Substantia nigra (tissue), 51 donors: ENCODE measurements at places on chromosomes 4 and X.

DNA sequence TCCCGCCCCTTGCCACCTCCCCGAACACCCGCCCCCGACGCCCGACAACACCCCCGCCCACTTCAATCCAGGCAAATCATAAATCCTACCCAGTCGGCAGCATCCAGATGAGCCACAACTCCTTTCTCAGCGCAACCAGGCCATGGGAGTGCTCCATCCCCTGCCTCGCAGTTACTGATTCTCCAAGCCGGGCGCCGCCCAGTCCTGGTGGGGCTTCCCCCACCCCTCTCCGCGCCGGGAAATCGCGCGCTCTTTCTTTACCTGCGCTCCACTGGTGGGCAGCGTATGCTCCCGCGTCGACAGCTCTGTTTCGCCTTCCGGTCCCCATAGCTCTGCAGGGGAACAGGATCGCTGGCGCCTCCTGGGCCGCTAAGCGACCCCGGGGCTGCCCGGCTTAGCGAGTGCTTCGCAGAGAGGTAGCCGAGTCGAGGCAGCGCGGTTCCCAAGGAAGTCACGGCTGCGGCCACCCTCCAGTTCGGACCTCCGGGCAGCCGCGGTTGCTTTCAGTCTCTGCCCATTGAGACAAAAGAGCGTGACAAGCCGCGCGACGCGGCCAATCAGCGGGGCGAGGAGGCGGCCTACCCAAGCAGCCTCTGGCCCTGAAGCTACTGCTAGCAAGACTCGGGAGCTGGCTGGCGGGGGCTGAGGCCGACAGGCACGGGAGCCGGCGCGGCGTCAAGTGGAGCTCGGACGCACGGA is 43.7 kb upstream of the TMSB15B start:
- peak; percentile 24 for DNase-seq

DNA sequence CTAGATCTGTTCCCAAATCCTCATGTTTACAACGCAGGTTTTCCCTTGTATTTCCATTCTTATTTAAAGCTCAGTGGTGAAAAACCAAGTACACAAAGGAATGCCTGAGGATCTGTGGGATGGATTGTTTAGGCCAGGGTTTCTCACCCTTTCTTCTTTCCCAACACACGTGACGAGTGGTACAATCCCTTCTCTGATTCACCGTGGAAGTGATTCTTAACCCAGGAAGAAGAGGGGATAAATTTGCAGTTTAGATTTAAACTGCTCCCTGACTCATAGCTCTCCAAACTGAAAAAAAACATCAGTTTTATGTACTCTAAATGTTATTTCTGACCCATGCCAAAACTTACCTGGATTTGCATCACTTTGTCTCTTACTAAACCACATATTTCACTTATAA is 17.0 kb downstream of the PAQR3 start:
- DNase-seq = no peak

DNA sequence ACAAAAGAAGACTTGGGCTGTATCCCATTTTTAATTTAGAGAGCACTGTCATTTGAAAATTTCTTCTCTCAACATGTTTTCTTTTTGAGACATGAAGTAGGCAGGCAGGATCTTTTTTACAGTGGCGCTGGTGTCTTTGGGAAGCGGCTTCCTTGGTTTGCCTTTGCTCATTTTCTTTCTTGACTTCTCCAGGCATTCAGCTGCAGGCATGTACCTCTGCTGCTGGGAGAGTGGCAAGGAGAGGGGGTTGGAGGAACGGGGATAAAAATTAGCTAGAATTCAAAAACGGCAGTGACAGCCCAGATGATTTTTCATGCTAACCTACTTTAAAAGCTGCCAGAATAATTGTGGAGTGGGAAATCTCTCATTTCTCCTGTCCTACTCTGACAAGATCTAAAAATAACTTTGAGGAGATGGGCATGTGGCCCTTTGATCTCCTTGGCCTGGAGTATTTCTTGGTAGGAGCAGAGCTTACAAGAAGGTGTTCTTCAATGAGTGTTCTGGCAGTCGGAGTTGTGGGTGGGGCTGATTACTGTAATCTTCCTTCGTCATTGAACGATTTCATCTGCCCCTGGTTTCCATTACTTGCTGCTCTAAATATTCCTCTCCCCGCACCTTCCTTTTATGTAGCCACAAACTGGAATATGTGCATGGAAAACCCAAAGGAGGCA is 54.8 kb downstream of the TBL1X start:
- no peak for DNase-seq

DNA sequence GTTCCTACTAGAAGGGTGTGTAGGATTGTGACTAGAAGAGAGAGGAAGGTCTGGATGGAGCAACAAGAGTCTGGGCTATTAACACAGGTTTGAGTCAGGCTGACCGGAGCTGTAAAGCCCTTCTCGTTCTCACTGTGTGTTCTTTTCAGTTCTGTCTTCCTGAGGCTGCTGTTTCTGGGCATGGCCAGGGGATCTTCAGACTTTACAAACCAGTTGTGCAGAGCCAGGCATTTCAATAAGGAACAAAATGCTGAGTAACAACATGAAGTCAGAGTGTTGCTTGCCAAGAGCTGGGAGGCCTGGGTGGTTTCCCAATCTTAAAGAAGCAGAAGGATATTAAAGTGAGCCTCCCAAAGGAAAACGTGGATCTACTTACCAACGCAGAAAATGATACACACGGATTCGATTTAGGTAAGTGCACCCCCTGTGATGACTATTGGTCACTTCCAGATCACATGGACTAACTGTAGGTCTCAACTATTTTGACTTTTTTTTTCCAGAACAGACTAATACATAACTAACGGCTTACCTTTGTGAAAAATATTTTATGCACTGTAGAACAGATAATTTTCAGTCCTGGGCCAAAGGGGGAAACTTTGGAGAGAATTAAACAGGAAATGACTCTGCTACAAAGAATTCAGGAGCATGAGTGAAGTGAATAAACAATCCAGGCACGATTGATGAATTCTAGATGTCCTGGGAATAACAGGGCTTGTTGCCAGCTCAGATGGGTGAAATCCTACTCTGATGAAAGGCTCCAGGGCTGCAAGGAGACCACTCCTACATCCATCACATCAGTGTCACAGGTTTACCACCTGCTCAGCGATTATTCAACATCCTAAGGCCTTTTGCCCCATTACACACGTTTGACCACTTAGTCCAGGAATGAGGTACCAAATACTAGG is 94.5 kb downstream of the ANXA3 start:
- peak; percentile 73 for DNase-seq

- DNase-seq = no peak
Measured at GRCh38 chrX:110286106-110286505, 31.8 kb downstream of the AMMECR1 start.

DNA sequence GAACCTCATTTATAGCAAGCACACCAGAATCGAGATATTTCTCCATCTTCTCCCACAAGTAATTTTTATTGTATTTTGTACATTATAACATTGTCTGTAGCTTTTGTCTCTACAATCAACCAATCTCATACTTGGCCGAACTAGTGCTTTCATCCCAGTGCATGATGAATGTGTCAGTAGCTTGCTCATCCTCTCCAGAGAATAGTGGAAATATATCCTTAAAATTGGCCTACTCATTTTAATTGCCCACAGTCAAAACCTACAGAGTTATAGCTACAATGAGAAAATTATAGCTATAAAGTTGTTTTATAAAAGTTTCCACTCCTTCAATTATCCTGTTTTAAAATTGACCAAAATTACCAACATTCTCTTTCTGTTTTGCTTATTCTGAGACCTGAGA is 103.8 kb downstream of the MAPK10 start:
- DNase-seq = no peak

DNA sequence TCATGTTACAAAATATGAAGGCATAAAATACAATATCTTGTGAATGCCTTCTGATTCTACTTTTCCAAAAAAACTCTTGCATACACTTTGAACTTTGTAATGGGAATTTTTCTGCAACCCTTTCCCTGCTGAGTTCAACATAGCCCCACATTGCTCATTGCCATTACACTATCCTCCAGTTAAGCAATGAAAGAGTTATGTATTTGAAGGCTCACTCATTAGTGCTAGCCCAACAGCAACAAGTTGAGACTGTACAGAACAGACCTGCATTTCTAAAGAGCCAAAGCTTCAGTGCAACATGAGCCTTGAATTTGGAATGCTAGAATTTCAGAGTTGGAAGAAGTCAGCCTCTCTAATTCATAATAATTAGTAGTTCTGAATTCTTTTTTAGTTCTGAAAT is 44.4 kb upstream of the STAG2 start:
- no peak for DNase-seq

GRCh38 chr4:83370640-83370906 is 35.9 kb upstream of the HPSE start:
- no peak for DNase-seq

DNA sequence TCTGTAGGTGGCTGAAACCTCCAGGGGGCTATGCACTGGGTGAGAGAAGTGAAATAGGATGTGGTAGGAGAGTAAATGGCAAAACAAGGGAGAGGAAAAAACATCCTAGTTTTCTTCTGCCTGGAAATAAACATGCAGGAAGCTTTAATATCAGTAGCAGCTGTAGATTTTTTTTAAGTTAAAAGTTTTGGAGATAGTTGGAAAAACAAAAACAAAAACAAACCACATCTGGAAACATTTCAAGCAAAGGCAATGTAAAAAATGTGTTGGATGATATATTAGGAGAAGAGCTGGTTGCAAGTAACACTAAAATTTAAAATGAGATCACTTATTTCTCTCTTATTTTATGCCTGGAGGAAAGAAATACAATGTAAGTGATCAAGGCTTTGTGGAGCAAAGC is 388.0 kb downstream of the SPRY1 start:
- DNase-seq = no peak

- DNase-seq = no peak
Measured at GRCh38 chr4:36208893-36209473, 35.3 kb downstream of the ARAP2 start.
